ENCODE measurements at places on chromosomes 1 and 21.

DNA sequence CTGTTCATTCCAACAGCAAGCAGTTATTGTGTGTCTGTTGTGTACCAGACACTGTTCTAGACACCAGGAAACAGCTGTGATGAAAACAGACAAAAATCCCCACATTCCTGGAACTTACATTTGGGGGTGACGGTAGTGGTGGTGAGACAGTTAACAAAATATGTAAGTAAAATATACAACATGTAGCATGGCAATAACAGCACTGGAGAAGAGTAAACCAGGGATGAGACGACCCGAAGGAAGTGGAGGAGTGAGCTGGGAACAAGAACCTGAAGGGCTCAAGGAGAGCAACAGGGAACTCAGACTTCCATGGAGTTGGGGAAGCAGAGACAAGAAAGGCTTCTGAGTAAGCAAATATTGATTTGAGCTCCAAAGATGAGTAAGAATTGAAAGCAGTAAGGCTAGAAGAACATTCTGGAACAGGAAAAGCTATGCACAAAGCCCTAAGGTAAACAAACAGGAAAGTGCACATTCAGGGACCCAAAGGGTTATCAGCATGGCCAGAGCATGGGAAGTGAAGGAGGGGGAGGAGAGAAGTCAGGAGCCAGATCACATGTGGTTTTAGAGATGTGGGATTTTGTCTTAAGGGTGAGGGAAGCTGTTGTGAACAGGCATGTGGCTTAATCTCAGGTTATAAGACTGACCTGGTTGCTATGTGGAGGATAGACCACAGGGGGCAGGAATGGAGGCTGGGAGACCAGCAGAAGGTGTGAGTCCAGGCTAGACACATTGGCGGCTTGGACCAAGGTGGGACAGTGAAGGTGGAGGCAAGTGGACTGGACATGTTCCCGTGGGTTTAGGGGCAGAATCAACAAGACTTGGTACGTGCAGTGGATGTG, 7.3 kb downstream of the CSF1 start:
- DNase-seq: no peak

- no peak for DNase-seq
These were observed 11.4 kb downstream of the ALDH9A1 start for GRCh38 chr1:165686971-165687433.

- DNase-seq: no peak
These were observed 82.2 kb upstream of the LMO4 start for GRCh38 chr1:87246436-87246835.

- no peak for DNase-seq
These were observed 4.1 kb upstream of the TIAM1 start for GRCh38 chr21:31348188-31348587.

DNA sequence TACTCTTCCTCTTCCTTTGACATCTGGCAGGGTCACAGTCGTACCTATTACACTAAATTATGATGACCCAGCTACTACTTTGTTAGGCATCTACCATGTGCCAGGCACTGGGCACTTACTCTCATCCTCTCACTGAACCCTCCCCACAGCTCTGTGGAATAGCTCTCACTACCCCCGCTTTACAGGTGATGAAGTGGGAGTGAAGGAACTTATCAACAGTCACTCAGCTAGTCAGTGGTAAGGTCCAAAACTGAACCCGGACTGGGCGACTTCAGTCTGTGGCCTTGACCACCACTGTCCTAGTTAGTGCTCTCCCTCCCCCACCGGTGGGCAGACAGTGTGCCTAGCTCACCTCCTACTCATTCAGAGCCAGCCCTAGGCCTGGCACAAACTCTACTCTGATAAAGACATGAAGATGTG, 12.3 kb downstream of the ADGRB2 start:
- DNase-seq: no peak

DNA sequence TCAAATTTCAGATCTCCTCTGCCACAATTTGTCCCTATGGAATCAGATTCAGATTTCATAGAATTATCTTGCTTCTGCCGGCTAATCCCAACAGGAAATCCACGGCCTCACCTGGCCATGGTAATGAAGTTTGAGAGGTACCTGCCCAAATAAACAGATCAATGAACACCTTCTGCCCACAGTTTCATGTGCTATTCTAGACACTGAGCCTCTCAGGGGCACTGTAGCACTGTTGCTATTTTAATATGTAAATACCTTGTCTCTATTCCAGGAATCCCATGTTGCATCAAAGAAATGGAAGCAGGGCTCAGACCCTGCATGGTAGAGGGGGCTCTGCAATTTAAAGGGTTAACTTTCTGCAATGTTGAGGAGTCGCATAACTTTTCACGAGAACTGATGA, 593.1 kb downstream of the PTBP2 start:
- DNase-seq: no peak

- DNase-seq: no peak
These were observed 5.8 kb downstream of the TRIM11 start for GRCh38 chr1:228400692-228401454.

DNA sequence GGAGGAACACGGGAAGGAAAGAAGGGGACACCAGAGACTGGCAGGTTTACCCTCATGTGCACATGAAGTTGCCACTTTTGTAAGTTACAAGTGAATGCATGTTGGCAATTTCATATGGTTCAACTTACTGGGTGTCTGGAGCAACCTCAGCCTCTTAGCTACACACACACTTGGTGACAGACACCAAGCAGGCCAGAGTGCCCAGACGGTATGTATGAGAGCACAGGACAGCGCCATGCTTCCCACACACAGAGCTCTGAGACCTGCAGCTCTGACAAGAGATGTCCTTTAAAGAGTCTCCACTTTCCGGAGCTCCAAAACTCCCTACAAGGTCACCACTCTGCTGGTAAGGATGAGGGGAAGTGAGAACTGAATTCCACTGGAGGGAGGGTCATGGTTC, 1.9 kb upstream of the TRABD2B start:
- no peak for DNase-seq

GRCh38 chr1:170675865-170676264, 11.9 kb downstream of the PRRX1 start:
- no peak for DNase-seq

DNA sequence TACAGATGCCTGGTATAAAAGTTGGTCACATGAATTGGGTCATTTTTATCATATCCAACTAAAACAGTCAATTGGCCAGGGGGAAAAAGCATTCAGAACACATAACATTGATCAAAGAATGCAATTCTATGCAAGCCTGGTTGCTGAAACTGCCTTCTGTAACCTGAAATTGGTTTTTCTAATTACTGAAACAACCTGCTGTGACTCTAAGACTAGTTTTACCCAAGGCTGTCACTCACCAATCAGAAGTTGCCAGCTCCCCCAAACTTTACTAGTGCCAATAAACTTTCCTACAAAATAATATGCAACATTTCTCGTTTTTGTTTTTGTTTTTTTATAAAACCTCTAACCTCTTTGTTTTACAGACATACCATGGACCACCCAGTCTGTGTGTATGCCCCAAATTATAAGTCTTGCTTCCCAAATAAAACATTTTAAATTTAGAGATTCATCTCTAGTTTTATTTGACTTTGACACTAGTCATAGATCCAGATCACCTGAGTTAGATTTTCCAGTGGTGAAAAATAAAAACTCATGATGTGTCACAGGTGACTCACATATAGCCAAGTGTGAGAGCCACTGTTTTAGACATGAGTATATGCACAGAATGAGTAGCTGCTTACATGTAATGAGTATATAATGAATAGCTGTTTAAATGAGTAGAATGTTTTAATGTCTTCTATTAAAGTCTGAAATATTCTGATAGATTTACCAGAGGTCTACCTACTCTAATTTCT, 64.2 kb upstream of the CR2 start:
- DNase-seq: no peak

DNA sequence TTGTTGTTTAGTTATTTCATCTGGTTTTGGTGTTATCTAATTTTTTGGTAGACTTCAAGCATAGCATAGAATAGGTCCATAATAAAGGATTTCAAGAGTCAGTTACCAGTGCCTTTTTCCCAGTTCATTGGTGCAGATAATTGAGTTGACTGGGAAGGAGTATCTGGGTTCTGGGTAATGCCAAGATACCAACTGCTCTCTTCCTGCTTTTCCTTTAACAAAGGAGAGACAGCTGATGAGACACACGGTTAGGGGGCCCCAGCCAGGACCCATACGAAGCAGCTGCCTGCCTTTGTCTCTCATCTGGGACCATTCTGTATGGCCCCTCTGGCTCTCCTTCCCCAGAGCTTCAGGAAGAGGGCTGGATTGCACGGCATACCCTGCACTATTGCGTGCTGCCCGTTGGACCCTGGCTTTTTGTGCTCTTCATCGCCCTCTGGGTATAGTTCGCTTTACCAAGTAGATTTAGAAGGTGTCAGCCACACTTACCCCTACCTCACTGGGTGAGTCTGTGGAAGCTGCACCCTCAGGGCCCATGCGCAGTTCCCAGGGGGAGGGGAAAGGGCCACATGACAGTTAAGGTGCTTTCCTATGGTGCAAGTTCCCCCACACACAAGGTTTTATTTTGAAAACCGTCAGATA, 7.0 kb downstream of the NAV1 start:
- DNase-seq: no peak

DNA sequence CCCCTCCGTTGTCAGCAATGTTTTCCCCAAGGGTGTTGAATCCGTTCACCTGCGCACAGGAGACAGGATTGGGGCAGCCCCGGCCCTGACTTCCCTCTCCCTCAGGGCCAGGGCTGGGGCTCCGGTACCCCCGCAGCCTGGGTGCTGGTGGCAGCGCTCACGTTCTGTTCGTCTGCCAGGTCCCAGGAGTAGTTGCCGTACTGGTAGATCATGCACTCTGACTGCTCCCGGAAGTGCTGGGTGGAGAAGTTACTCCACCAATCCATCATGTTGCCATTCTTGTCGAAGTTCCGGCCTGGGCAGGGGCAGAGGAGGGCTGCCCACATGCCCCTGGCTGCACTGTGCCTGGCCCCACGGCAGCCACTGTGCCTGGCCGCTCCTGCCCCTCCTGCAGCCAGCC, 6.1 kb downstream of the PRXL2B start:
- DNase-seq: no peak

DNA sequence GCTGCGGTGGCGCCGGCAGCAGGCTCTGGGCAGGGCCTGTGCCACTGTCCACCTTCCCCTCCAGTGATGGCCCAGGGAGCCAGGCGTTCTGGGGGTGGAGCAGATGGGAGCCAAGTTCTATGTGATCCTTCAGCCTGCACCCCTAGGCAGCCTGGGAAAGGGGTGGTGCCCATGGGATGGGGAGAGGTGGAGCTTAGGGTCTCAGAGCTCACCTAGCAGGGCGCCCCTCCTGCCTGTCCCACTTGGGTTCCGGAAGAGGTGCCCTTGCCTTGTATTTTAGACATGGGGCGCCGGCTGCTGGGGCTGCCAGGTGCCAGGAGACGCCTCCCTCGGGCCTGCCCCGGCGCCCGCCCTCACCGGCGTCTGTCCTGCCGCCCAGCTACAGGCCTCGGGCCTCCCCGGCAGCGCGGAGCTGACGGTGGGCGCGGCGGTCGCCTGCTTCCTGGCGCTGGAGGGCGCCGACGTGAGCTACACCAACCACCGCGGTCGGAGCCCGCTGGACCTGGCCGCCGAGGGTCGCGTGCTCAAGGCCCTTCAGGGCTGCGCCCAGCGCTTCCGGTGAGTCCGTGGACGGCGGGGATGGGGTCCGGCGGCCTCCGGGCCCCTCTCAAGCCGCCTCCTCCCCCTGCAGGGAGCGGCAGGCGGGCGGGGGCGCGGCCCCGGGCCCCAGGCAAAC, 3.1 kb upstream of the MMP23B start:
- DNase-seq: no peak

GRCh38 chr1:110200190-110200589, 9.9 kb upstream of the KCNC4 start:
- no peak for DNase-seq

- no peak for DNase-seq
These were observed at the start of gene PDZK1 for GRCh38 chr1:145707183-145707867. PDZK1 (minus strand) TSS chr1:145707368; CDS start chr1:145688021, 19,347 bp downstream.

DNA sequence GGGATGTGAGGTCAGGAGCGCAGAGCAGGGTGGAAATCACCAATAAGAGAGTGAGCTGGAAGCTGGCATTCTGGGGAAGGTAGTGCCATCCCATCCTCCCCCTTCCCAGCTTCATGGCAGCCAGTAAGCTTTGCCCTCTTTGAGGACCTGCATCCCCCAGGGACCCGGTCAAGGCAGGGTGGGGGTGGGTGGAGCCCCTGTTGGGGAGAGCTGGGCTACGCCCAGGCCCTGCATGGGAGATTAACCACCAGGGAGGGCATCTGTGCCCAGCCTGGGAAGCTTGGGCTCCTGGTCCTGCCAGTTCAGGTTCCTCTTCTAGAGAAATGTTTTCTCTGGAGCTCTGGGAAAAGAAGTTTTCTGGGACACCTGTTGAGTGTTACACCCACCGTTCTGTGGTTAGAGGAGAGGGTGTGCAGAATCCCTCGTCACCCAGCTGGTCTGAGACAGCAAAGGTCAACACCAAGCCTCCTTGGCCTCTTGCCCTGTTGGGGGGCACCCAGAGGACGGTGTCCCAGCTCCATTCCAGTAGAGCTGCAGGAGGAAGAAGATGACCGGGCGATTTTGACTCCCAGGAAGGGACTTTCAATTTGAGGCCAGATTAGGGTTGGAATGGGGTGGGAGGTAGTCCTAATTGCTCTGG, 30.1 kb upstream of the TENT5C start:
- no peak for DNase-seq

GRCh38 chr1:7513081-7513480, 258.0 kb upstream of the VAMP3 start:
- DNase-seq: no peak

- DNase-seq: no peak
These were observed 129.8 kb downstream of the CNIH3 start for GRCh38 chr1:224745924-224746323.

GRCh38 chr1:38246955-38247952, 200.7 kb upstream of the POU3F1 start:
- DNase-seq: no peak

GRCh38 chr1:21585037-21585436, 75.8 kb downstream of the ALPL start:
- no peak for DNase-seq

DNA sequence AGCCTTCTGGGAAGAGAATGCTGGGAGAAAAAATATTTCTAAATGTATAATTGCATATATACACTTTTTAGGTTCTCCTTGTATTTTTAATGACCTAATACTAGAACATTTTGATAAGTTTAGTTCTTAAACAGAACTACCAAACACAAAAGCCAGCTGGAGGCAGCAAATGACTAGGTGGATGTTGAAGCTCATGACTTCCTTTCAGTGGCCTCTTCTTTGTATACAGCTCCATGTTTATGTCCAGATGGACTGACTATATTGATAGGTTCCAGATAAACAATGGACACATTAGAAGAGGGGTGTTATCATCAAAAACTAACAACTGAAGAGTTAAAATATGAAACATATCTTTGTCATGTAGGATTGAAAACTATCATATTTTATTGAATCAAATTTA, 52.5 kb downstream of the LRRC8D start:
- DNase-seq: no peak

DNA sequence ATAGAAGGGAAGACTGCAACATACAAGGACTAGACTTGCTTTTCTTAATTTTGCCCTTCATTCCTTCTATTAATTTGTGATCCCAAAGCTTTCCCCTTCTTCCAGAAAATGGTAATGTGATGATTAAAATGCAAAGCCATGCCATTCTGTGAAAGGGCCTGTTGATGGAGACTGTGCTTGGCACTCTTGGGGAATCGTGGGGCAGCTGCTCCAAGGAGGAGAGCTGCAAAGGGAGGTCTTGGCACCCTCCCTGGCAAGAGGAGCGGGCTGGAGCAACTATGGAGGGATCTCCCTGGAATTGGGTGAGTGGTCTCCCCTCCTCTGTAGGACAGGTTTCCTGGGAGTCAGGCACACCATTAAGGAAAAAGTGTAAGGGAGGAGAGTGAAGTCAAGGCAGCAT, 16.6 kb downstream of the CACNA1S start:
- no peak for DNase-seq
